ENCODE measurements at places on chromosomes 2 and 18. TPM values are rescaled to one million over a fixed set of nuclear protein-coding genes. Genes with fewer than 3 reads are reported as not detected.
A peak's percentile ranks its signal among the peaks of the same experiment; 100 is the strongest.

- DNase-seq, result peak; percentile 49
These were observed 60.4 kb downstream of the RHOB start for GRCh38 chr2:20507166-20507692.

GRCh38 chr2:12282780-12283695 is 433.7 kb upstream of the TRIB2 start:
- DNase-seq, result no peak

DNA sequence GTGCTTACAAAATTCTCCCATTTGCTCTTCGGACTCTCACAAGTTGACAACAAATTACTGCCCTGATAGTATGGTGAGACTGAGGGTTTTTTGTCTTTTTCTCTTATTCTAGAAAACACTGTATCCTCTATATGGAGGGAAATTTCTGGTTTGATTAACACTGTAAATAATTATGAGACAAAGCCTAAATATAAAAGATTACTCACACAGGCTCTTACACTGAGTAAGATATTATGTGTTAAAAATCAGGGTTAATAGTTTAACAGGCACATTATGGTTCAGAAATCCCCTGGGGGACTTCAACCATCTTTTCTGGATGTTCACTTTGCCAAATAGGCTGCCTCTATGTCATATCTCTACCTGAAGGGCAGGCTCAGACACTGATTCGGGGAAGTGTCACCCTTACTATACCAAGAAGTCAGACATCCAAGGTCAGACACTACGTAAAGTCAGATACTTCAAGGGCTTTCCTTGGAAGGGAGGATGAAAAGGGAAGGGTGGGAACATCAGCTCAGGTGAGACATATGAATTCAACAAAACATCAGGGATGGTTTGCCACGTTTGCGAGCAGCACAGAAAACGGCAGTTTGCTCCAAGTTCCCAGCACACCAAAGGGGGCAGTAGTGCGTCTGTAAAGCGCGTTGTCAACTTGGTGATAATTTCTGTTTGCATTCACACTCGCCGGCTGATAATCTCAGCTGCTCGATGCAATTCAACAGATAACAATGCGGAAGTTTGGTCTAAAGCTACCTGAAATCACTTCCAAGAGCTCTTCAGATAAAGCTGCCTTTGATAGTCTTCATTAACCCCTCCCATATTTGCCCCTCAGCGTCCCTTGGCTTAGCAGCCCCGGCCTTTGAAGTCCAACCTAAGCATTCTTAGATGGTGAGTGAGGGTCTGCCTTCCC is 972 bp upstream of the RASGRP3 start:
- peak; percentile 91 for DNase-seq

GRCh38 chr2:235747786-235748091 is 253.9 kb downstream of the AGAP1 start:
- no peak for DNase-seq

- no peak for DNase-seq
These were observed 16.0 kb downstream of the HS6ST1 start for GRCh38 chr2:128302744-128303067.

GRCh38 chr2:55085113-55086040 is 35.1 kb upstream of the RTN4 start:
- DNase-seq, result no peak

DNA sequence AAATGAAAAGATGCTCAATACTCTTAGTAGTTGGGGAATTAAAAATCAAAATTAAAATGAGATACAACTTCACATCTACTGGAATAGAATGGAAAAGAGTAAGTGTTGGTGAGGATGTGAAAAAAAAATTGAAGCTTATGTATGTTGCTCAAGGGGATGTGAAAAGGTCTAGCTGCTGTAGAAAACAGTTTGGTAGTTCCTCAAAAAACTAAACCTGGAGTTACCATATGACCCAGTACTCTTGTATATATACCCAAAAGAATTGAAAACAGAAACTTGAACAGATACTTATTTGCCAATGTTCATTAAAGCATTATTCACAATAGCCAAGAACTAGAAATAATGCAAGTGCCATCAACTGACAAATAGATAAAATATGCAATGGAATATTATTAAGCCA is 208.4 kb downstream of the FIGN start:
- DNase-seq, result no peak

- DNase-seq, result no peak
These were observed 27.8 kb downstream of the ARHGAP15 start for GRCh38 chr2:143157001-143157400.

DNA sequence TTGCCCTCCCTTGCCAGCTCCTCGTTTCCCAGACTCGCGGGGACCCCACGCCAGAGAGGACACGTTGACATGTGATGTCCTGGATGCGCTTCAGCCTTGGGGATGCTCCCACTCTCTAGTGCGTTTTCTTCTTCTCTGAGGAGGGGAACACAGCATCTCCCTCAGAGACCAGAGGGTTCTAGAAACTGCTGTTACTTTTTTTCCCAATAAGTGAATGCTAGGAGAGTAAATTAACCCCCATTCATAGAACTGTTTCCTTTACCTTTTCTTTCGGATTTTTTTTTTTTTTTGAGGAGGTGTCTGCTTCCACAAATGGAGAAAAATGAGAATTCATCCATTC is 370 bp upstream of the EFEMP1 start:
- no peak for DNase-seq

DNA sequence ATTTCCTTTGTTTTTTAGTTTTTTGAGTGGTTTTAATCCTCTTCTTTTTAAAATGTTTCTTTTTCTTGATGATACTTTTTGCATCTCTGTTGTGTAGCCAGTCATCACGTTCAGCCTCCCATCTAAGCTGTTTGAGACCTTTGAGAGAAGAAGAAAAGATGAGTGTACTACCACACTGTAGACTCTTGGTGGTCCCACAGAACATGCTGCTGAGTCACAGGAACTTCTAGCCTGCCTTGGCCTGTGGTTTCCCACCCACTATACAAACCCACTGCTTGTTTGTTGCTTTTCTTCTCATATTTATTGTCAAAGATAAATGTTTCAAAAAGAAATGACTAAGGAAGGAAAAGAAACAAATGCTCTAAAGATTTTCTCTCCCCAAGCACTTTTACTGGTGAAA is 5.5 kb downstream of the CEBPZOS start:
- no peak for DNase-seq

DNA sequence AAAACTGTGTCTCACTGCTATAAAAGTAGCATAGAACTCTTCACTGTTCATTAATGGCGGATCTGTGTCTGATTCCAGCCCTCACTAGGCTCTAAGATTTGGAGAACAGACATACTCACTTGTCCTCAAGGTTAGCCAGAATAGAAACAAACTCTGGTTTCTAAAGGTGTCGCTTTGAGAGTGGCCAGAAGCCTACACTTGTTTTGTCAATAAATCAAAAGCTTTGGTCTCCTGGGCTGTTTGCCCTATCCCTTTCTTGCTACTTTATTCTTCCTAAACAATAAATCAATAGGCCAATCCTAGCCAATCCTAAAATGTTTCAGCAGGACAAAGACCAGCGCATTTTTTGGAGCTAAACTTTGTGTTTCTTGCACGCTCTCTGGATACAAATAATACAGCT is 1064.6 kb upstream of the CHAC2 start:
- no peak for DNase-seq

- no peak for DNase-seq
These were observed 60.1 kb upstream of the LRRTM1 start for GRCh38 chr2:80364524-80365212.

GRCh38 chr2:196284866-196285557 is 113.6 kb upstream of the STK17B start:
- DNase-seq, result no peak

GRCh38 chr2:47321411-47322031 is 81.4 kb upstream of the MSH2 start:
- DNase-seq, result peak; percentile 71

GRCh38 chr2:156695020-156695419 is 258.8 kb downstream of the GPD2 start:
- DNase-seq, result no peak

DNA sequence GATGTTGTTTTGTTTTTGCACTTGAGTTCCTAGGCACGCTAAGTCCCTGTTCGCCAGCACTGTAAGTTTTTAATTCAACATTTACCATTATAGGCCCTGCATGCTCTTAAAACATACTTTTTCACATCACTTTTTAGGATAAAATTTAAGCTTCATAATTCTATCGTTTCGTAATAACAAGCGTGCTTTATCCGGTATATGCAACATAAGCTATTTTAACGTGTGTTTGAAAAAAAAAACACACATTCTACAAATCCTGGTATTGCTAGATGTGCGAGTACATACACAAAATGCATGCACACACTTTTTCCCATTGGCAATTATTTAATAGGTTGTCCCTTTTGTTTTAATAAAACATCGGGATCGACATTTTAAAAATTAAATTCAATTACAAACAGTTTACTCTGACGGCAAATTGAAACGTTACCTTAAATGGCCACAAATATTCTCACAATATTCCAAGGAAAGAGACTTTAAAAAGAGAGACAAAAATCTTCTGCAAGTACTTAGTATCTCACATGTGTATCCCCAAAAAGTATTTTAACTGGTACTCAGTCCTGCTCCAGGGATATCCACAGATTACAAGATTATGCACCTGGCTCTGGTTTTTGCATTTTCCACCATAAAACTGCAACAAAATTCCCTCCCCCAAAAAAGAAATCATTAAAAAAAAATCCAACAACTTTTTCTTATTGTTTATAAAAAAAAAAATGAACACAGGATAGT is 1.0 kb upstream of the TCF4 start:
- DNase-seq, result peak; percentile 28

DNA sequence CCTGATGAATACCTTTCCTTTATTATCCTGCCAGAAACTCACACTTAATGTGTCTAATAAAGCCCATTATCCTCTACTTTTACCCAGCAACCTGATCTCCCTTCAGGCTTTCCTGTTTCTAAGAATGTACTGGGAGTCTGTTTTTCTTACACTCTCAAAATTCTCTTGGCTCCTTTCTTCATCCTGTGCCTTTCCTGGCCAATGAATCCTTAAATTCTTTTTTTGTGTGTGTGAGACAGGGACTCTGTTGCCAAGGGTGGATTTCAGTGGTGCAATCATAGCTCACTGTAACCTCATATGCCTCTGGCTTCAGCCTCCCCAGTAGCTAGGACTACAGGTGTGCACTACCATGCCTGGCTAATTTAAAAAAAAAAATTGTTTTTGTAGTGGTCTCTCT is 72.7 kb downstream of the MAP2 start:
- DNase-seq, result no peak

GRCh38 chr18:1527805-1528204 is 623.1 kb downstream of the ADCYAP1 start:
- DNase-seq, result no peak

DNA sequence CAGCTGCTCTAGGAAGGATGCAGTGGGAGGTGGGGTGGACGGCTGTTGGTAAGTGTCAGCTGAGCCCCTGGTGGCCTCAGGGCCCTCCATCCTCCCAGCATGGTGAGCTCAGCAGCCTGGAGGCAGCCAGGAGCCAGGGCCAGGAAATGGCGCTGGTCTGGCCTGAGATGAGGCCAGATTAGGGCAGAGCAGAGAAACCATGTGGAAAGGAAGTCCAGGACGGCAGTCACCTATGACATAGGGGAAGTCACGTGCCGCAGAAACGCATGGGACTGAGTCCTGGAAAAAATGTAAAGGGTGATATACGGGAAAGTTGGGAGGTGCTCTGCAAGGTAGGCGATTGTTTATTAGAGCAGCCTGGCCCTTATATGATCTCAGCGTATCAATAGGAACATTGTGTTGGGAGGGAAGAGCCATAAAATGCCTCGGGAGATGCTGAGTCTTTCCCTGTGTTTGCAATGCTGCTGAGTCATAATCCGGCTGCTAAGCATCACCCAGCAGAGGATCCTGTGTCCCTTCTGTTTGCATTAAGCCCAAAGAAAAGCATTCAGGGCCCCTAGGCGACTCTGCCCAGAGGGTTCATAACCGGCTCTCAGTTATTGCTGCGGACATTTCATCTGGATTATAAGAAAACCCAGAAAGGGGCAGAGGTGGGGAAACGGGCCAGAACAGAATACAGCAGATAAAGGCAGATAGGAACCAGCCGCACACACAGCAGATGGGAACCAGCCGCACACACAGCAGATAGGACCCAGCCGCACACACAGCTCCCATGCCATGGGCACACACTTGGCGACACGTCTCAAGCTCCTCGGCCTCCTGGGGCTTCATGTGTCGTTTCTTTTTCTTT is 30.3 kb upstream of the B3GNT7 start:
- DNase-seq, result peak; percentile 94

- DNase-seq, result no peak
These were observed 76.1 kb upstream of the AQP4 start for GRCh38 chr18:26941584-26941983.

DNA sequence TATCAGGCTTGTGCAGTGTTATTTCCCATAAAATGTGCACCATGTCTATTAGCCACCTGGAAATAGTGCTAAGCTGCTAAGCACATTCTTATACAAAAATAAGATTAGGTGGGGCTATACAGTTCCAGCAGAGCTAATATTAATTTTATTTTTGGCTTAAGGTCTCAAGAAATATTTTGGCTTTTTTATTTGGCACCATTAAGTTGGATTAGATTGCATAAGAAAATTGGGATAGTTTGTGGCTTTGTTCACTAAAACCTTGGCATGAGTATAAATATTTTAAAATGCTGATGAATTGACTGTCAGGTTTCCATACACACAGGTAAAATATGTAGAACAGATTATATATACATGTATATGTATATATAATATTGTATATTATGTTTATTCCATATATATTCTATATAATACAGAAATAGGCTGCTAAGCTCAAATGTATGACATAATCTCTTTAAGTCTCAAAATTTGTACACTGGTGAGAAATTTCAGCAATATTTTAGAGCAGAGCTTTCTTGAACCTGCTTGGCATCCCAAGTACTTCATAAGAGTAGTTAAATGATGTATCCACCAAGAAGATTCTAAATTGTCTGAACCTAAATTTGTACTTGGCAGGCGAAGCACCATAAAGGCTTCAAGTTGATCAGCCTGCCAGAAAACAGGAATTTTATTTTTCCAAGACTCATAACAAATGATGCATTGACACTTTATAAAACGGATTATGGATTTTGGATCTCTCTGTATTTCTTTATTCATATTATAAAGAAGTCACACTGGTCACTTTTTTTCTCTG is 32.6 kb downstream of the CCDC102B start:
- DNase-seq, result no peak

DNA sequence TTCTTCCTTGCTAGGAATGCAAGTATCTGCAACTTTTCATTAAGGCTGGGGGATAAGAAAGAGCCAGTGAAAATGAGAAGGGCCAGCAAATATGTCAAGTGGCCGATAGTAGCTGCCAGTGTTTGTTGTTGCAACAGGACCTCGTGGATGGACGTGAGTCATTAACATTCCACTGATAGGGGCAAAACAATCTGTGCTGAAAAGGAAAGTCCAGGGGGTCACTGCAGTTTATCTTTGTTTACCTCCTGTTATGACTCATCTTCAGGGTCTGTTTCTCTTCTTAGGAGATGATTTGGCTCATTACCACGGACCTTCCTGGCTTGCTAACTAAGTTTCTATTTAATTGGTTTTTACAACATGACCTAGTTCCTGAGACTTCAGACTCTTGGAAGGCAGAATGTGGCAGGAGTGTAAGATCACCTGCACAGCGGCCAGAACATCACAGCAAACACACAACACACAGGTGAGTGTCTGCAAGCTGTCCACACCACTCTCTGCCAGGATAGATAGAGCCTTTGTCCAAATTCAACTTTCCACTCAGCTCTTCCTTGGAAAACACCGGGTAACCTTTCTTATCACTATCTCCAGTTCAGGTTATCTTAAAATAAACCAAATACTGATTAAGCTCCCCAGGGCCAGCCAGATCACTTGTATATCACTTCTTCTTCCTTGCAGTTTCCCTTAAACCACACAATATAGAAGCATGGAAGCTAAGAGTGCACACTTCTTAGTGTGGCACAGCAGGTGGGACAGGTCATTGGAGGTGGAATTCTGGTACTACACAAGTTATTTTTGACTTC is 157.5 kb upstream of the LMAN1 start:
- DNase-seq, result no peak

ALLC gene
- not detected for total RNA-seq

PTH2R gene
- total RNA-seq, result not detected

ARHGEF33 gene
- 0.05 TPM for total RNA-seq

TUBA4B gene
- total RNA-seq, result not detected

KCNF1 gene
- total RNA-seq, result 0.42 TPM
